ENCODE measurements at places on chromosomes 4 and X. TPM values are rescaled to one million over a fixed set of nuclear protein-coding genes. Genes with fewer than 3 reads are reported as not detected.

NUDT10 gene
- 0.64 TPM for total RNA-seq

TRIM61 gene
- total RNA-seq: 0.49 TPM

UGT2B17 gene
- 561 TPM for total RNA-seq

EDNRA gene
- total RNA-seq: 1.8 TPM

RELL1 gene
- total RNA-seq: 24.4 TPM

C1QTNF7 gene
- total RNA-seq: 4.2 TPM

FRG2 gene
- not detected for total RNA-seq

SYP gene
- total RNA-seq: 6.4 TPM

DNA sequence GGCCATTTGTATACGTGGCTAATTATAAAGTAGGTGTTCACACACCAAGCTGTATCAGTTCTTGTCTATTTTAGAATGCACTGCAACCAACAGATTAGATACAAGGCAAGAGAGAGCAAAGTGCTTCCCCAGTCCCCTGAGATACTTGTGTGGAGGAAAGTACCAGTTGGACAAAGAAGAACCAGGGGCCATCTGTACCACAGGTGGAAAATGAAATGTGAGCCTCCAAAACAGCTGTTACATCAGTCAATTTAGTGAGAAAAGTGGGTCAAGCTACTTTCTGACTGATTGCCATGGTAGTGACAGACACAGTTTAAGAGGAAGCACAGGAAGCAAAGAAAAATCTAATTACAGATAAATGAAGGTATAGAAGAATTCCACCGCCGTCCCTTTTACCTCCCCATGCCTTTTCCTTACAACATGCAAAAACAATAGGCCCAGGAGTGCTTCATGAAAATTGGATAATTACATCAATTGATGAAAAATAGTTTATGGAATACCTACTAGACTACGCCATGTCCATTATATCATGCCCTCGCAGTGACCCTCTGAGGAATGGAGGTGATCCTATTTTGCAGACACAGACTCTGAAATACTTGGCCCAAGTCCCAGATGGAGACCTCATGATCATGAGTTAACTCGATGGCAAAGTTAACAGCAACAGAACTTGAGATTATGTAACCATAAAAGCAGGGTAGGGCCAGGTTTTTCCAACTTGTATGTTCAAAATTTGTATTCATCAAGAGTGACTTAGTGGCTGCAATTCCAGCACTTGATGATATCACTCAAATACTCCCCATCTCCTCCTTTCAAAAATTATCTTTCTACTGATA, 15.8 kb downstream of the SMPX start:
- DNase-seq: no peak

DNA sequence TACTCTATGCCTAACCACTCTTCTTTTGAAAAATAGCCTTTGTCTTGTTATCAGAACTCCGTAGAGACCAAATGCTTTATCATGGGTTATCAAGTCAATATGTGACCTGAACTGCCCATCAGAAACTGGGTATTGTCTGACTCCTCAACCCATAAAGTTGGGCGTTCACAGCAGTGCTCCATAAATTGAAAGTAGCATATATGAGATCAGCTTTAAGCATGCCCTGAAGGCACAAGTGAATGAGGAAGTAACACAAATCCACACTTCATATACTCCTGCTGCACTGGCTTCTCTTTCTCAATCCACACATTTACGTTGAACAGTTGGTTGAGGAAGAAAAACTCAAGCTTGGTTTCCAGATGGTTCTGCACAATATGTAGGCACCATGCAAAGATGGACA, 1106.0 kb downstream of the STIM2 start:
- DNase-seq: no peak

- no peak for DNase-seq
Observed at GRCh38 chrX:23628131-23628530, 39.2 kb upstream of the PRDX4 start.

GRCh38 chr4:106835919-106836318, 200.2 kb downstream of the DKK2 start:
- DNase-seq: no peak

DNA sequence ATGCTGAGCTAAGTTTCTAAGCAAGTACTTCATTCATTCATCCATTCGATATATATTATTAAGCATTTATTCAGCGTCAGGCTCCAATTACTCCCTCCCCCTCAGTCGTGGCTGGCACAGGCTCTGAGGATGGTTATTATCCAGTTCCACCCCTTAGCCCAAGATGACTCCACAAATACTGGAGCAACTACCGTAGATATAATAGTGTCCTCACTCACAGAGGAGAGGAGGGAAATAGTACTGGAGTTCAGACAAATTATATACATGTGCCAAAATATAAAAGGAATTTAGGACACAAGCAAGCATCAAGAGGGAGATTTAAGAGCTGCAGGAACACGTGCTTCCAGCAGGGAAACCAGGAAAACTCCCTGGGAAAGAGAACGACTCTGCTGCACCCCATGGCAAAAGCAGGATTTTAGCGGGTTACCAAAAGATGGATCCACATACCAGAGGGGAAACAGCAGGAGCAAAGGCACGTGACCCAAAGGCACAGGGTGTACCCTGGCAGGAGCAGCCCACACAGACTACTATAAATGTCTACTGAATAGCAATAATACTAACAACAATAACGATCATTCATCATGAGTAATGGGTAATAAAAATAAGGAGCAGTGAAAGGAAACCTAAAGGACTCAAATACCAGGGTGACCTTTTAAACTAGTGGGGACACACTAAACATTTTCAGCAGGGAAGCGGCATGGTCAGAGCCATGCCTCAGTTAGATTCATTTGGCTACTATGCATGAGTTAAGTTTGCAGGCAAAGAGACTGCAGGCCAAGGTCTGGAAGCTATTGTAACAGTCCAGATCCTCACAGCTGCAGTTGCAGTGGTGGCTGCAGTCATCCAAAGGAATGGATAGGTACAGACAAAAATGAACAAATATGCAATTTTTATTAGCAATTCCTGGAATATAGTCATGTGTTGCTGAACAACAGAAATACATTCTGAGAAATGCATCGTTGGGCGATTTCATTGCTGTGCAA, 153.7 kb downstream of the APBB2 start:
- no peak for DNase-seq

- no peak for DNase-seq
Observed at GRCh38 chr4:145887241-145887991, 51.2 kb downstream of the ZNF827 start.

- no peak for DNase-seq
Observed at GRCh38 chr4:144518181-144518895, 127.6 kb upstream of the HHIP start.

DNA sequence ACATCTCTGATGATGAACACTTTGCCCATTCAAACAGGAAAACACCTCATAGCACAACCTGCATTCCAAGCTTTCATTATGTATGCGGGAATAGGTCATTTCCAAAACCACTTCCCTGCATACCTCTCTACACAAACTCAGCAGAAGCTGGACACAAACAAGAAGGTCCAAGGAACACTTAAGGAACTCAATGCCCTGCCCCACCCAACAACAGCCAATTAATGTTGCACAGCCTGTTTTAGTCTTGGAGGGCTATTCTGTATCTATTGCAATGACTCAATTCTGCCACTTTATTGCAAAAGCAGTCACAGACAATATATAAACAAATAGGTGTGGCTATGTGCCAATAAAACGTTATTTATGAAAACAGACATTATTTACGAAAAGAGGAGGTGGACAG, 16.7 kb downstream of the OPHN1 start:
- no peak for DNase-seq

- no peak for DNase-seq
Observed at GRCh38 chr4:86960557-86960961, 25.7 kb downstream of the AFF1 start.

GRCh38 chrX:10514891-10515290, 105.5 kb downstream of the MID1 start:
- no peak for DNase-seq

GRCh38 chr4:8162625-8163024, 4.0 kb upstream of the ABLIM2 start:
- no peak for DNase-seq

DNA sequence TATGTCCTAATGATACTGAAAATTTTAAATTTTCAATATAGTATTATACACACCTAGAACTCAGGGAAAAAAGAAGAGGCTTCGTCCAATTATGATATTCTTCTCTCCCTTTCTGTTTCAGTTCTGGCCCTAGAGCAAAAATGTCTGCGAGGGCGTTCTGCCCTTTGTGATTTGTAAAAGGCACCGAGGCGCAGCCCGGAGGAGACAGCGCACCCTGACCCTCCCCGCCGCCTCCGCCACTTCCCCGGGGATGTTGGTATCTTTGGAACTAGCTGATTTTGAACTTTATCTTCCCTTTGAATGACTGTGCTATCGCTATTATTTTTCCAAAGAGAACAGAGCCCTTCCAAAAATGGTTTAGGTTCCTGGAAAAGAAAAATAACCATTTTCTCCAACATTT, 173.2 kb upstream of the FAM9B start:
- no peak for DNase-seq

- no peak for DNase-seq
Observed at GRCh38 chr4:152680988-152681603, 1.3 kb upstream of the TMEM154 start.

DNA sequence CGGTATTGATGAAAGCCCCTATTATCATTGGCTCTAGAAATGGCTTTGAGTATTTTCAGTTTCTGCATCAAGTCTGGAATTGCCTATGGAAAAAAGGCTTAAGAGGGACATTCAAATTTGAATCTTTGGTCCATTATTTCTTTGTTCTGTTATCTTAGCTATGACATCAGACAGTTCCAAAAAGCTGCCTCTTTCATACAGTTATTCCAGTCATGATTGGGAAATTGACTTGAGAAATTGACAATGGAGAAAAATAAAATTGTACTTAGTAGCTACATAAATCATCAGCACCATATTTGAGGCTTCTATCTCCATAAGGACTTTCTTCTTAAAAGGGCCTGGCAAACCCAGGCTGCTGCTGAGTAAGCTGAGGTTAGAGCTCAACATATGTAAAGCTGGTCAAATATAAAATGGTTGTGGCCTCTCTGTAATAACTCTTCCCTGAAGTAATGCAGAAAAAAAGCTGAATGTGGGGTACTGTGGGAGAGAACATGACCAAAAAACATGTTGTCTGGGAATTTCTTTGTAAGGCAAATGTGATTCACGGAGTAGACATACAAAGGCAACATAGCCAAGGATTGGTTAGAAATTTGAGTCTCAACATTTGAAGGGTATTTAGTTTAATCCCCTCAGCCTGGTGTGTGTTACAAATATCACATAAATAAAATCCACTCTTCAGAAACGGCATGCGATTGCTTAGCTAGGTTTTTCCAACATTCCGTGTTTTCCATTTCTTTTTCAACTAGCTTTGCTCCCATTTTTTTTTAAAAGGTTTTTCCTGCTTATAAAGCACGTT, 100.9 kb downstream of the LNX1 start:
- DNase-seq: no peak

GRCh38 chr4:133759428-133759827, 442.2 kb downstream of the PABPC4L start:
- DNase-seq: no peak

DNA sequence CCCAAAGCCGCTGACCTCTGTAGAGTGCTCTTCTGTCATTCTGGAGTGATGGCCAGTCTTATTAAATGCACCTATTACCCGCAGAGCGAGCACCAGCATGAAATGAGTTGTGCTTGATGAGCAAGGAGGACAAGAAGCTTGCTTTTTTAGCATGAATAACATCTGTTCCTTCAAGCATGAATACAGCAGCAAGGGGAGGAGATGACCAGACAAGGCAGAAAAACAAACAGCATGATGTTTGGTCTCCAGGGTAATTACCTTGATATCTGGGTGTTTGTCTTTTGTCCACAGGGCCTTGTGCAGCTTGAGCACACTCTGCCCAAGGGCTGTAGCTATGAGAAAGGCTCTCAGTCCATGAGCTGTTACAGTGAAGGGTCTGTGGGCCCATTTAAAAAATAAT, 324.8 kb upstream of the DDX53 start:
- no peak for DNase-seq

DNA sequence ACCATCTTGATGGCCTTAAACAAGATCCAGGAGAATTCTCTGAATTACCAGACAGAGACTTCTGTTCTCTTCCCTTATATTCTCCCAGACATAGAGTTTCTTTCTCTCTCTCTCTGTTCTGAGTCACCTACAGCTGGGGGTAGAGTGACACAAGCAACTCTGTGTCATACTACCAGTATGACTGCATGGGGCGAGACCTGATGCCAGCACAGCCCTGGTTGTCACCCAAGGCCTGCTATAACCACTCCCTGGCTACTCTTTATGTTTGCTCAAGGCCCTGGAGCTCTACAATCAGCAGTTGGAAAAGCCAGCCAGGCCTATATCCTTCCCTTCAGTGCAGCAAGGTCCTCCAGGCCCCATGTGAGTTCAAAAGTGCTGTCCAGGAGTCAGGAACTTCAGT, 114.2 kb upstream of the TENT5D start:
- DNase-seq: no peak

DNA sequence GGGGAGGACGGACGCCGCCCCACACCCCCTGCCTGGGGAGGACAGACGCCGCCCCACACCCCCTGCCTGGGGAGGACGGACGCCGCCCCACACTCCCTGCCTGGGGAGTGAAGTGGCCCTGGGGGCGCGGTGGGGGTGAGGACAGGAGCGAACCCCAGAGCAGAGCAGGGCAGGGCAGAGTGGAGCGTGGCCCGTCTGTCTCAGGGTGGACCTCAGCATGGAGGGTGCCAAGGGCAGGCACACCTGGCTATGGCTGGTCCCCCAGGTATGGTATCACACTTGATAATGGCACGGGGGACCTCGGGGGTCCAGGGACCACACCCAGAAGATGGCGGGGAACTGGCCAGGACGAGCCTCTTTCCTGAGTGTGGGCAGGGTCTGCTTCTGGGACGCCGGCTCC, 9.6 kb downstream of the LRPAP1 start:
- DNase-seq: no peak

DNA sequence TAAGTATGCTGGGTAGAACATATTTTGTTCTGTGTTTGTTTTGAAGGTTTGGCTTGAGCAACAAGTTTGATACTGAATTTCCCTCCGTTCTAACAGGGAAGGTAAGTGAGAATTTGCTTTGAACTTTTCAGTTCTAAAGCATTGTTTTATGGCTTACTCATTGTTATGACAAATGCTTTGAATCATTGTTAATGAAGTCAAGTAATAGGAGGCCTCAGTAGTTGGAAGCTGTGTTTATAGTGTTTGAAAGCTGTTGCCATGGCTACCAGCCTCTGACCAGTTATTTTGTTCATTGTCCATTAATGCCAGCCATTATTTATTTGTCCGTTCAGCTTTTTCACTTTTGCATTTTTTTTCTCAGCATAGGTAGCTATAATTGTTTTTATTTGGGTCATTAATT, 14.4 kb downstream of the CHIC1 start:
- no peak for DNase-seq
